Subcutaneous preadipocyte (primary cell): ENCODE measurements at places on chromosomes 16 and 17. TPM values are rescaled to one million over a fixed set of nuclear protein-coding genes. Genes with fewer than 3 reads are reported as not detected.

RNF157 gene
- 0.98 and 7.3 TPM in 2 replicates for total RNA-seq

TP53TG3D gene
- 0.37 TPM in 1 of 2 replicates, not detected in the other for total RNA-seq

NOTUM gene
- total RNA-seq: not detected in 2 replicates

TP53TG3C gene
- under 0.01 TPM in 2 replicates for total RNA-seq

MYO15A gene
- 0.20 and 1.1 TPM in 2 replicates for total RNA-seq

SLC35B1 gene
- 48.5 and 54.5 TPM in 2 replicates for total RNA-seq

LLGL2 gene
- 0.20 TPM in 1 of 2 replicates, not detected in the other for total RNA-seq

GAST gene
- total RNA-seq: not detected in 2 replicates
